ENCODE measurements at places on chromosomes 1 and 21. TPM values are rescaled to one million over a fixed set of nuclear protein-coding genes. Genes with fewer than 3 reads are reported as not detected.
A peak's percentile ranks its signal among the peaks of the same experiment; 100 is the strongest.

GRCh38 chr21:31580866-31581276 is 78.6 kb upstream of the SOD1 start:
- peak; percentile 85 for DNase-seq

GPA33 gene
- polyA plus RNA-seq: 8.9 TPM

- peak; percentile 96 for DNase-seq
These were observed at the start of gene FUCA1 for GRCh38 chr1:23867895-23868556. FUCA1 (minus strand) TSS chr1:23868290; CDS start chr1:23868286, 4 bp downstream.

SLC30A10 gene
- 0.25 TPM for polyA plus RNA-seq

DNA sequence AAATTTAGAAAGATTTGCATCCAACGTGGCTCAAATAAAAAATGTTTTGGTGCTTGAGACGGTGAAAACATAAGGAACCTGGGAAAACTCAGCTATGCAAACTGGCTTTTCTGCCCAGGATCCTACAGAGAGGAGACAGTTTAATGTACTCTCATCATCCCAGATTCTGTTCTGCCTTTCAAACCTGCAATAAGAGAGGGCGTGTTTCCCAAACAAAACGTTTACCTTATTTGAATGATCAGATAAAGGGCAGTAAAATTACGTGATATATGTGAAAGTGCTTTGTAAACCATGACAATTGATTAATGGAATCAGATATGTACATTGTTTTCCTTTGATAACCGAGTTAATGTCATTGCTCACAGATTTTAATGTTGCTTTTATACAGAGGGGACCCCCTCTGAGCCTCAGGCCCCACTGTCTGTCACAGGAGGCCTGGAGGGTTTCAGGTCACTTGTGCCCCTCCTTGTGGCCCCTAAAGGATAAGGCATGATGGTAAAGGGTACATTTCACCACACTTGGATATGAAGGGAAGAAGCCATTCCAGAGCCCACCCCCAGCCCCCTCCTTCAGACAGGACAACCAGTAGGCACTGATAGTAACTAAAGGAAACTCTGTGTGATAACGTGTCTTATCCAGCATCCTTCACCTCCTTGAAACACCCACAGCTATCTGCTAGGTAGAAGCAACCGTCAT is 157.6 kb downstream of the EDEM3 start:
- DNase-seq: no peak

SELP gene
- polyA plus RNA-seq: 16.4 TPM

DNA sequence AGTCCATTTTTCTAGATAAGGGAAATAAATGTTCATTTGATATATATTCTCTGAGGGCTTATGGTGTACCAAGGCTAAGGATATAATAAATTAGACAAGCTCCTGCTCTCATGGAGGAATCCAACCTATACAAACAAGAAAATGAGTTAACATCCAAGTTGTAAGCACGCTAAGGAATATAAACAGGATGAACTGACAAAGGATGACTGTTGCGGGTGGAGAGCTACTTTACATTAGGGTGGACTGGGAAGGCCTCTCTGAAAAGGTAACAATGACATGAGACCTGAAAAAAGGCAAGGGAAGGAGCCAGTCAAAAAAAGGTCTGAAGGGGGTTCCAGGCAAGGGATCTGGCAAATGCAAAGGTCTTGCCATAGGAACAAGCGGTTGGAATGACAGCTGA is 3.1 kb downstream of the BCAR3 start:
- DNase-seq: no peak

- no peak for DNase-seq
These were observed 85.2 kb downstream of the DRAM2 start for GRCh38 chr1:111054656-111055055.

PLA2G2A gene
- polyA plus RNA-seq: 26.9 TPM

DNA sequence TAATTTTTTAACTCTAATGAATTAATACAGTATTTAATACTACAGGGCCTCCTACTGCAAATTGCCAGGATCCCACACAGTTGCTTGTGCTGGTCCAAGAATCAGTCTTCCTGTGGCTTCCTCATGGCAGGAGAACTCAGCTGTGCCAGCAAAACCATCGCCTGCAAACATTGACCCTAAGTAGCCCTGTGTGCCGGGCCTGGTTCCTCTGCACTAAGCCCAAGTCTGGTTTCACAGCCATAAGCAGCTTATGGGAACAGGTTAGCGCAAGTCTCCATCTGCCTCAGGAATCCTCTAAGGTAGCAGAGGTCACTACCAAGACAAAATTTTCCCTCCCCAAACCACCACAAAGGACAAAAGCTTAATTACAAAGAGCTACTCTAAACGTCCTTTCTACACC is 216.6 kb downstream of the PLA2G4A start:
- no peak for DNase-seq

DNA sequence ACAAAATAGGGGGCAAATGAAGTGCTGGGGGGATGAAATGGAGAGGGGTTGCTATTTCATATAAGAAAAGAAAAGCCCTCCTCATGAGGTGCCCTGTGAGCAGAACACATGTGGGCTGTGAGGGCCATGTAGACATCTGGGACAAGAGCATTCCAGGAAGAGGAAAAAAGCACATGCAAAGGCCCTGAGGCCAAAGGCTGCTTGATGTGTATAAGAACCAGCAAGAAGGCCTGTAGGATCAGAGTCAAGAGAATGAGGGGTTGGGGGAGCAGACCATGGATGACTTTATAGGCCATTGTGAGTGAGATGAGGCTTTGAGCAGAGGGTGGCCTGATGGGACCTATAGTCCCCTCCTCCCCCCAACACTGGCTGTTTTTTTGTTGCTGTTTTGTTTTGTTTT is 7.7 kb upstream of the RAB4A start:
- DNase-seq: no peak

GCSAML gene
- not detected for polyA plus RNA-seq

LCE1E gene
- polyA plus RNA-seq: not detected

CYYR1 gene
- 1.6 TPM for polyA plus RNA-seq

GRCh38 chr1:192546596-192547190 is 28.9 kb upstream of the RGS1 start:
- no peak for DNase-seq

DNA sequence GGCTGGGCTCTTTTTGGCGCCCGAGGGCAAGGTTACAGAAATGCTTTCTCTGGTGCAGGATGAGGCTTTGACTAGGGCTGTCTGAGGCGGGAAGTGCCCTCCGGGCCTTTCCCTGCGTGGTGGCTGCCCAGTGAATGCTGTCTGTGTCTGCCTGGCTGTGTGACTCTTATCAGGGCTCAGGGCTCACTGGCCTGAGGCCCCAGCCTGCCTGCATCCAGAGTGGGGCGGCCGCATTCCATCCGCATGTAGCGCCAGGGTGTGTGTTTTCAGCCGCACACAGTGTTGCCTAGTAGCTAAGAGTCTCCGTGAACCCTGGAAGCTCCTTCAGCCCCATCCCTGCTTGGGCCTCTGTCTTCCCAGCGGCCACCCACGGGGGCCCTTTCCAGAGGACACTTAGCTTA is 59.1 kb downstream of the FAAP20 start:
- peak; percentile 74 for DNase-seq

GRCh38 chr1:226736001-226736907 is 2.8 kb downstream of the ITPKB start:
- DNase-seq: peak; percentile 68

- no peak for DNase-seq
These were observed 14.2 kb upstream of the KANK4 start for GRCh38 chr1:62333441-62333840.

RAB25 gene
- polyA plus RNA-seq: 32.4 TPM

DNA sequence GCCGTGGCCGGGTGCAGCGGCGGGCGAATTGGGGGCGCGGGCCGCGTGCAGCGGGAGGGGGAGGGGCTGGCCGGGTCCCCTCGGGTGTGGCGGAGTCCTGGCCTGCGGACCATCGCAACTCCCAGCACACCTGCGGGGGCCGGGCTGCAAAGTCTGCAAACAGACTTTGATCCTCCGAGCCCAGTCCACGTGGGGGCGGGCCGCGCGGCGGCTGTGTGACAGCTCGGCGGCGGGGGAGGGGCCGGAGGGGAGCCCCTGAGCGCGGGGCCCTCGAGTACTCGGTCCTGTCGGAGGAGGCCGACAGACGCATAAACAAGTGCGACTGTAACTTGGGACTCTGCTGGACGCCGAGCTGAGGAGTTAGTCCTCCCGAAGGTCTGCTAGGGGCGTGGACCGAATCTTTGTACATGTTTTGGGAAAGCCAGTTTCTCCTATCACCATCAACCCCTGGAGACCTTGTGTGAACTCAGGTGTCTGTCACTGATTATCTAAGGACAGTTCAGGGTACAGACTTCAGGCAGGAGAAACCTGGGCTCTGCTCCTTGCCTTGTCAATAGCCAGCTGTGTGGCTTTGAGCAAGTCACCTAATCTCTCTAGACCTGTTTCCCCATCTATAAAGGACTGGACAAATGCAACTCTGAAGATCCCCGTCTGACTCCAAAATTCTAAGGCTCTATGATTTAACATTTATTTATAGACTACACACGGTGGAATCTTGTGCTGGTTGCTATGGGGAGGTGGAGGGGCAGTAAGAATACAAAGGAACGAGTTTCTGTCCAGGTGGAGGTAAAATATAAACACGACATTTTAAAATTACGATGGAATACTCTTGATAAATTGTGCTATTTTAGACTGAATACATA is 710 bp upstream of the SLC30A1 start:
- DNase-seq: peak; percentile 87

GUCA2A gene
- 29.8 TPM for polyA plus RNA-seq

GRCh38 chr1:3463891-3464648 is 9.6 kb downstream of the ARHGEF16 start:
- peak; percentile 44 for DNase-seq

DNA sequence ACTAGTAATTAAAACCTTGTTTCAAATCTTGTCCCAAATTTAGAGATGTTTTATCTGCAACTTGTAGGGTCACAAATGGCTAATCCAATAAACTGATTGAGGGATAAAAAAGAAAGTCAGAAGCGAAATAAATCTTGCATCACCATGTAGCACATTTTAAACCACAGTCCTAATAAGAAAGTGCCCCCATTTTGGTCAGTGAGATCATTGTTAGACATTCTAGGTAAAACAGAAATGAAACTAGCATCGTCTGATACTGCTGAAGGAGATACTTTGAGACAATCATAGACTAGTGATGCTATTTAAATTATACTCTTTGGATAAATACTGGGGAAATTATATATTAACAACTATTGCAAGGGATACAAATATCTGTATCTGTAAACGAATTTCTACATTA is 247.9 kb downstream of the AMY1C start:
- no peak for DNase-seq

DNA sequence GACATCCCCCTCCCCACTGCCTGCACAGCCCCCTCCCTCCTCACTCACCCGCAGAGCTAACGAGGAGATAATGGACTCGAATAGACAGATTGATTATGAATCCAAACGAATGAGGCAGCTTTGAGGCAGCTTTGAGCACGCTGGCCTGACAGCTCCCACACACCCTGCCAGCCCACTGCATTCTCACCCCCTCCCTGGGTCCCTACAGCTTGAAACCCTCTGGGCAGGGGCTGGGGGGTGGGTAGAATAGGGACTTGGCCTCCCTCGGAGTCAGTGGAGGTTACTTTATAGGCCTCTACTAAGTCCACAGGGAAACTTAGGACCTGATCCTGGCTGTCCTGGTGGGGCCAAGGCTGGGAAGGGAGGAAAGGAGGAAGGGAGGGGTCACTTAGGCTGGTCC is 1.9 kb downstream of the NTRK1 start:
- DNase-seq: no peak

TMEM59 gene
- 317 TPM for polyA plus RNA-seq

GRCh38 chr1:212607913-212608391 is 609 bp upstream of the ATF3 start:
- no peak for DNase-seq

- DNase-seq: no peak
These were observed 74.2 kb upstream of the FOXD3 start for GRCh38 chr1:63248216-63248615.

ST6GALNAC3 gene
- 1.3 TPM for polyA plus RNA-seq

DNA sequence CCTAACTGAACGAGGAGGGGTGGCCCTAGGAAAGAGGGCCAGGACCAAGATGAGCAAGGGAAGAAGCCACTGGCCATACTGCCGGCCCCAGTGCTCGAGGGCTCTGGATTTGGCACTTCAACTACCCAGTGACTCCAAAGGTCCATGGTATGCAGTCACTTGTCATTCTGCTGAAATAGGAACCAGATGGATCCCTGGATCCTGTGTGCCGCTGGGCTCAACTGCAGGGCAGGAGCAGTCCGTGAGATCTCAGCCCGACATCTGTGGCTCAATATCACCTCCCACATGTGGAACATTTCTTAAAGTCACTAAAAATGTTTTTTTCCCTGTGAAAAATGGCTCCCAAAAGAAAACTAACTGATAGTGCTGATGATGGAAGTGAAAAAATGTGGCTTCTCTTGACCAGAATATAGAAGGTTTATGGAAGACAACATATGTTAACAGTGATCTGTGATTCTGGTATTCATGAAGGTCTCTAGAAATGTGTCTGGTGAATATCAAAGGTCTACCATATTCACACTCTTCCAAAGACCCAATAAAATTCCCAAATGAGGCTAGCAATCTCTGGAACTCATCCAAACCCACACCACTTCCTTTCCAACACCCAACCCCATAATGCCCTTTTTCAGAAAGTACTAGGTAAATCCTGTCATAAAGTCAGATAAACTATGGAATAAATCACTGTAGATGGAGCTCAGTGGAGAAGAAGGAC is 24.1 kb downstream of the PAFAH2 start:
- DNase-seq: no peak

- no peak for DNase-seq
These were observed 300.8 kb downstream of the RRAGC start for GRCh38 chr1:38558500-38559445.

GRCh38 chr21:42975886-42976608 is 1.7 kb downstream of the PKNOX1 start:
- DNase-seq: no peak

AIM2 gene
- polyA plus RNA-seq: not detected

DNA sequence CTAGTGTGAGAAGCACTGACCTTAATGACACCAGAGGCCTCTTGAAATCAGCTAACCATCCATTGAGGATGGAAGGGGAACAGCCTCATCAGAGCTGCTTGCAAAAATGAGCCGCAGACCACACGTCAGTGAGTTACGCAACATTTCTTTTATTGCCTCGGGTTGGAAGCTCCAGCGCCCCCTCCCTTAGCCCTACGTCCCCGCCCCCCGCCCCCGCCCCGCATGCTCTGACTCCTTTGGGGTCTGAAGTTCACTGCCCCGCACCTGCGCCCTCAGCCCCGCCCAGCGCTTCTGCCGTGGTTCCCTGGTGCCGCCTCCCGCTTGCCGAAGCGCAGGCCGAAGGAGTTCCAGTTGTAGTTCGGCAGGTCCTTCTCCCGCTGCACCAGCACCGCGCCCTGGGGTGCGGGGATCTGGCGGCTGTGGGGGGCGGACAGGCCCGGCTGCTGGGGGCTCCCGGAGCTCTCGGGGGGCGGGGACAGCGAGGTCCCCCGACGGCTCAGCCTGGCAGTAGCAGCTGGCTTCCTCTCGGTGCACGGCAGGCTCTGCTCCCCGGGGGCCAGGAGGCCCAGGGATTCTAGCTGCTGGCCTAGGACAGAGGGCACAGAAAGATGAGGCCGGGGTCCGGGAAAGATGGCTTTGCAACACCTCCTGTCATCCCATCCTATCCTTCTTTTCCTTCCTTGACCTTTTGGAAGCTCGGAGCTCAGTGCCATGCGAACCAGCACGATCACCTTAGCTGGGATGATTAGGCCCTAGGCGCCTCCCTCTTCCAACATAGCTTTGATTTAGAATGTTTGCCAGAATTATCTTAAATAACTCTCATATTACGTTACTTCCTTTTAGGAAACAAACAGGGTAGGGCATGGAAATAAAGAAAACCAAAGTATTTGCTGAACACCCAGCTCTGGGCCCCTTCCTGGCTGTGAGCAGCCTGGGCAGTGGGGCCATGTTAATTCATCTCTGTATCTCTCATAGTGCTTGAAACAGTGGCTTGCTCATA is 5.8 kb downstream of the KISS1 start:
- DNase-seq: no peak

GRCh38 chr1:226021401-226021800 is 22.3 kb upstream of the SDE2 start:
- no peak for DNase-seq

- no peak for DNase-seq
These were observed 6.6 kb upstream of the MIIP start for GRCh38 chr1:12012560-12013316.
